T47D (cell line): ENCODE measurements at places on chromosomes 5 and 9.

- no peak for DNase-seq
Observed at GRCh38 chr9:8838136-8838535, 1038.6 kb upstream of the DMAC1 start.

DNA sequence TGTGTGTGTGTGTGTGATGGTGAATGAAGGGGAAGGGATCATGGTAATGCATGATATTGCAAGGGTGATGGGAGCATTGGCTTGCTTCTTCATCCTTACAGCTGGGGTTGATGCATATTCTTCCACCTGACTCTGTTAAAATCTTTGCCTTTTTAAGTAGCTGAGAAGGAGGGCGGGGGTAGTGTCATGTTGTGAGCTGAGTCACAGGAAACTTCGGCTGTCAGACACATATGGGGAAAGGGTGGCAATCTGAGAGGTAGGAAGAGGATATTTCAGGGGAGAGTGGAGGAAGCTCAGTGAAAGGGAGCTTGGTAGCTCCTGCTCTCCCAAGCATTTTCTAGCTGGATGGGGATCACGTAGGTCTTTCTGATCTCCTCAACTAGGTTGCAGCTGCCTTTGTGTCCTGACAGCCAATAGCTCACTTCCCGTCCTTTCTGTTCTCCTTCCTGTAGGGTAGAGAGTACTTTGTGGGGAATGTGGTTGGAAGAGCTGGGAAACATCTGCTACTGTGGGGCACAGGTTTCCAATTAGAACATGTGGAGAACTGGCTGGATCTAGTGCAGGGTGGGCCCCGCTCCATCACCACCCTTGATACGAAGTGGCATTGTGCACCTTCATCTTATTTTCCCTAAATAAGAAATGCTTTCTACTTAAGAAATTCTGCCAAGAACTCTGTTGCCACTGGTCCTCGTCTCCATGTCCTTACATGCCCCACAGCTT, 18.1 kb upstream of the CLK4 start:
- no peak for DNase-seq

DNA sequence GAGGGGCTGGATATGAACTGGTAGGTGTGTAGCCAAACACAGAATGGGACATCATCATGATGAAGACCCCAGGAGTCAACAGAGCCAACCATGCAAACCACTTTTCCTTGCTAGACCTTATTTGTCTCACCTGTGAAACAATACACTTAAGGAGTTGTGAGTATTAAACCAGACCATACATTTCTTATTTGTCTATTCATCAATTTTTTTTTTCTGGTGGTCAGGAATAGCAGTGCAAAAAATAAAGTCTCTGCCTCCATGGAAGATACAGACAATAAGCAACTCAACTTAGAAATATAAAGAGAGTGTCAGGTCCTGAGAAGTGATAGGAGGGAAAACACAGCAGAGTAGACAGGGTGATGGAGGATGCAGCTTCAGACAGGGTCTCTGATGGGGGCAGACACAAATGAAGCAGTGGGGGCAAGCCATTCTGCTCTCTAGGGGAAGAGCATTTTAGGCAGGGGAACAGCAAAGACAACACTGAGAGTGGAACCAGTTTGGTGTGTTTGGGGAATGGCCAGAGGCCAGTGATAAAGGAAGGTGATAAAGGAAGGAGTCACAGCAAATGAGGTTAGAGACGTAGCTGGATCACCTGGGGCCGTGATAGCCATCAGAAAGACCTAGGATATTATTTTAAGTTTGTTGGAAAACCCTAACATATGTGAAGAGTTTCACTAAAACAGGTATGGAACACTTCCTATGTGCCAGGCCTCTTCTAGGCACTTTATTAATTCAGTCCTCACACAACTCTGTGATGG, 256.2 kb downstream of the MAN2A1 start:
- DNase-seq, result peak; percentile 25

- no peak for DNase-seq
Observed at GRCh38 chr5:138943599-138944173, 68.6 kb upstream of the LRRTM2 start.

- no peak for DNase-seq
Observed at GRCh38 chr5:53438486-53439472, 41.6 kb upstream of the FST start.

DNA sequence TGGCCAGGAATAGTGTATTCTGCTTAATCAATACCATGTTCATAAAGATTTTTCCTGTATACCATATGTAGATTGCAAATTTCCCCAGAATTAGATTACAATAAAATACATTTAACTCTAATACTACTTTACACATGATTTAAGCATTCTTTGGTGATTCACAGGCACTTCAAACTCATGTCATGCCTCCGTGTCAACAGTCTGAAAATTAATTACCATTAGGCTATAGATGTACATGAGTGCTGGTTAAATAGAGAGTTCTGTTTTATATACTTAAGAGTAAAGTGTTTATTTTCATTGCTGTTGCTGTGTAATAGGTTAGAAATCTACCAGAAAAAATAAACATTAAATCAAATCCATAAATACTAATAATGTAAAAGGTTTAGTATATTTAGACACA, 159.8 kb downstream of the ZSWIM6 start:
- DNase-seq, result no peak

DNA sequence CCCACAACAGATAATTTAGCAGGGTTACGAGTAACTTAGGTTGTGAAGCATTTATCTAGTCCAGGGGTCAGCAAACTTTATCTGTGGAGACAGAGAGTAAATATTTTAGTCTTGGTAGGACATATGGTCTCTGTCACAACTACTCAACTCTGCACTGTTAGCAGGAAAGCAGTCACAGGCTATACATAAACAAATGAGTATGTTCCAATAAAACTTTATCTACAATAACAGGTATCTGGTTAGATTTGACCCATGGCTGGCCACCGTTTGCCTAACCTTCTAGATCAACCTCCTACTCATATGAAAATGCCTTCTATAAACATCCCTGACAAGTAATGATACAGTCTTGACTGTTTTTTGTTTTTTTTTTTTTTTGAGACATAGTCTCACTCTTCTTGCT, 13.0 kb upstream of the HK3 start:
- DNase-seq, result no peak

DNA sequence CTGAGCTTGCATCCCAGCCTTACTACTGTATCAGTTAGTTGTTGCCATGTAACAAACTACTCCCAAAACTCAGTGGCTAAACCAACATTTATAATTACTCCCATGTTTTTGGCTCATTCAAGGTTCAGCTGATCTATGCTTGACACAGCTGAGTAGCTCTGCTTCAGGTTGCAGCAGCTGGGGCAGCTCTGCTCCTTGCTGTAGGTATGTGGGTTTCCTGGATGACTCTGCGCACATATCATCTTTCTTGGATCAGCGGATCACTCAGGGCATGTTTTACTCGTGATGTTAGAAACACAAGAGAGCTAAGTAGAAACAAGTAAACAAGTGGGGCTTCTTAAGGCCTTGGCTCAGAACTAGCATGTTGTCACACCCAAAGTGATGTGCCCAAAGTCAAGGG, 15.1 kb downstream of the TEK start:
- DNase-seq, result no peak

- DNase-seq, result no peak
Observed at GRCh38 chr9:14813336-14814248, 91.1 kb upstream of the CER1 start.

DNA sequence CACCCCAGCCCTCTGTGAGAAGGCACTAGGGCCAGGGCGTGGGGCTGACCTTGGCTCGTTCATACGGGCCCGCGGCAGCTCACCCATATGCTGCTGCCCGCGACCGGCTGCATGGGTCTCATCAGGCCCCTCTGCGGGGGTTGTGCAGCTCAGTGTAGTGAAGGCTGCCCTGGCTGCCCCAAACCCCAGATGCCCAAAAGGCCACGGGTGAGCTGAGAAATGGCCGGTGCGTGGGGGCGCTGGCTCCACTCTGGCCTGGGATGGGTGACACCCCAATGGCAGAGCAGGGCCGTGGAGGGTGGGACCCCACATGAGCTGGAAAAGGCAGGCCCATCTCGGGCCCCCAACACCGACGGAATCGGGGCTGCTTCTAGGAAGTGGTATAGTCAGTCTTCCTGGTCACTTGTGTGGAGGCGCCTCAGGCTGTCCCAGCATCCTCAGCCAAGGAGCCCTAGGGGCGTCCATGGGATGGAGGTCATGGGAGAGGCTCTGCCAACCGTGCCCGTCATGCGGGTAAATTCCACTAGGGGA, 19.4 kb upstream of the LRRC14B start:
- DNase-seq, result no peak

- no peak for DNase-seq
Observed at GRCh38 chr5:179251276-179251969, 93.8 kb downstream of the ADAMTS2 start.

DNA sequence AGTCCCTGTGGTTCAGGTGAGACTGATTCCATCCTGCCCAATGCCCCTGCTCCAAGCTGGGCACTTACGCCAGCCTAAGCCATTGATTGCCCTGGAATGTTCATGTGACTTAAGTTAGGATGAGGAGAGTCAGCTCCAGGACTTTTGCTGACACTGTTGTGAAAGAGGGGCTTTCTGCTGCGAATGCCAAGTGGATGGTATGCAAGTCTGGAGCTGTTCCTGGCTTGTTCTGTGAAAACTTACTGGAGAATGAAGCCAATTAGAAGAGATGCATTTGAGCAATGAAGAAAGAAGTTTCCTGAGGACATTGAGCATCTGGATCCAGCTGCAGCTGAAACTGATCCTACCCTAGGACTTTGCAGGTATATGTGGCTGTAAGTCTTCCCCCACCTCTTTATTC, 61.2 kb upstream of the ZFR start:
- DNase-seq, result no peak

GRCh38 chr5:160486573-160486972, 64.9 kb downstream of the PTTG1 start:
- no peak for DNase-seq

GRCh38 chr5:45109062-45109461, 300.3 kb downstream of the MRPS30 start:
- no peak for DNase-seq

- no peak for DNase-seq
Observed at GRCh38 chr5:159527546-159528254, 197.4 kb upstream of the IL12B start.

- DNase-seq, result peak; percentile 78
Observed at GRCh38 chr5:174910245-174910737, 185.9 kb downstream of the MSX2 start.

- DNase-seq, result no peak
Observed at GRCh38 chr9:32395510-32396216, 11.2 kb downstream of the ACO1 start.

DNA sequence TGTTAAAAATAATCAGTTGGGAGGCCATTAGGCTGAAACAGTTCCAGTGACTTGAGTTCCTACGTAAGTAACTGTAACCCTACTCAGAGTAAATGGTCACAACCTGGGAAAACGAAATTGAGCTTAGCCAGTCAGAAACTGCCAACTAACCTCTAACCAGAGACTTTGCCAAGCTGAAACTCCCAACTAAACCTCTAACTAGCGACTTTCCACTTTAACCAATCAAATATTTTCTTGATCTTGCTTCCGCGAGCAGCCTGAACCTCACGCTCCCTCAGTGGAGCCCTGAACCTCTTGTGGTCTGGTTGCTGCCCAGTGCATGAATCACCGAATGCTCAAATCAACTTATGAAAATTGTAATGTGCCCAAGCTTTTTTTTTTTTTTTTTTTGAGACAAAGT, 156.2 kb downstream of the MED10 start:
- no peak for DNase-seq

DNA sequence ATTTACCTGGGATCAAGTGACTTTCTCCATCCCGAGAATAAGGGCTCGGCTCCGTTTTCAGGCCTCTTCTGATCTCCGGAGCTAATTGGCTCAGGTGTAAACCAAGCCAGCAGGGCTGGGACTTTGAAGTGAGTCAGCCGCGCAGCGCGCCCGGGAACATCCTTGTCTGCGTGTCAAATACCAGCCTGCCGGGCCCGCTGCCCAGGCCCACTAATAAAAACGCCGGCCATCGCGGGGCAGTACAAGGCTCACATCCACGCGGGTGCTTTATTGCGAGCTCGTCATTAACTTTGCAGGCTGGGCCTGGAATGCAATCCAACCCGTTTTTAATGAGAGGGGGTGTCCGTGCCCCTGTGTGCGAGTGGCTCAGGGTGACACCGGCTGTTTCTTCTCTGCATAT, 416.8 kb downstream of the IRX2 start:
- peak; percentile 32 for DNase-seq

GRCh38 chr5:78795757-78796156, 147.2 kb upstream of the LHFPL2 start:
- DNase-seq, result no peak

DNA sequence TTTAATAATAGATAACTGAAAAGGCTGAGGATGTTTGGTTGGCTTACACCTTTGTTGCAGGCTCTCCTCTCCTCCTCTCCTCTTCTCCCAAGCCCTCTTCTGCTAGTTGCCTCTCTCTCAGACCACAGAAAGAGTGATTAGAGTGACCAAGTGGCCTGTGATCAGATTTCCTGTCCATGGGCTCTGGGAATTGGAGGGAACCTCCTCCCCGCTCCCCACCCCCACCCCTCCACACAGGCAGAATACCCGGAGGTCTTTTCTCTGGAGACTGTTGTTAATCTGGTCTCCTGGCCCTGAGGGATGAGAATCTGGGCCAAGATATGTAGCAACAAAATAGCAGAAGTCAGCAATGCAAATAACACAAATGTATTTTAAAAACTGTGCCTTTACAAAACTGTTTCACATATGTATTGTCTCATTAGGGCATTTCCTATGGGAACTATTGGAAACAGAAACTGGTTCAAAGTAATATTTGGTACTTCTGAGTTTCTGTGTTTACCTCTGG, 361.3 kb downstream of the NR2F1-AS1 start:
- no peak for DNase-seq

DNA sequence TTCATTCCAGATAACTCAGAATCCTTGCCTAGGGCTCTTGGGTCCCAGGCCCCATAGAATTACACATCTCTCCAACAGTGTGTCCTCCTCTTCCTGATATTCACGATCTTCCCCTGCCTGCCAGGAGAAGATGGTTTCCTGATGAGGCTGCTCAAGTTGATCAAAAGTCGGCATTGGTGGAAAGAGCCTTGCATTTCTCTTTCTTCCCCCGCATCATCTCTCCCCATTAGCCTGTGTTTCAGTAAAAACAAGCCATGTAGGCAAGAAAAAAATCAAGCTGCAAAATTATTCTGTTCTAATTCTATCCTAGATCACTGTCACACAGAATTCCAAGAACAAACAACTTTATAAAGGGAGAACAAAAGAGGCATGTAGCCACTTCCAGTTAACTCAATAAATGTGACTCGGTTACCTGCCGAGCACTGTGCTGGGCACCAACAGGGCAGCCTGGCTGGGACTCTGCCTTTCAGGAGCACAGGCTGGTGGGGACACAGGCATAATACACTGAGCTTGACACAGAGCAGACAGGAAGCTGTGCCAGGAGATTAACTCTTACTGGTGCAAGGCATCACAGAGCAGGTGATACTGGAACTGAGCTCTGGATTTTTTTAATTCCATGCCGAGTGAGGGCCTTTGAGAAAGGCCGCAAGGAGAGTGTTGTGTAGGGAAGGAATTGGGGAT, 25.6 kb downstream of the TMOD1 start:
- no peak for DNase-seq

GRCh38 chr9:95834281-95834907, 41.1 kb upstream of the ERCC6L2 start:
- no peak for DNase-seq

- peak; percentile 10 for DNase-seq
Observed at GRCh38 chr9:20619487-20620200, 2.7 kb downstream of the MLLT3 start.

- DNase-seq, result no peak
Observed at GRCh38 chr9:136542241-136543040, 3.4 kb downstream of the NOTCH1 start.

- no peak for DNase-seq
Observed at GRCh38 chr5:79357398-79357797, 121.5 kb downstream of the JMY start.

GRCh38 chr5:173826428-173827350, 61.5 kb upstream of the CPEB4 start:
- DNase-seq, result no peak
